Thymus (tissue), 14 donors: ENCODE measurements at places on chromosomes 2 and 18.

DNA sequence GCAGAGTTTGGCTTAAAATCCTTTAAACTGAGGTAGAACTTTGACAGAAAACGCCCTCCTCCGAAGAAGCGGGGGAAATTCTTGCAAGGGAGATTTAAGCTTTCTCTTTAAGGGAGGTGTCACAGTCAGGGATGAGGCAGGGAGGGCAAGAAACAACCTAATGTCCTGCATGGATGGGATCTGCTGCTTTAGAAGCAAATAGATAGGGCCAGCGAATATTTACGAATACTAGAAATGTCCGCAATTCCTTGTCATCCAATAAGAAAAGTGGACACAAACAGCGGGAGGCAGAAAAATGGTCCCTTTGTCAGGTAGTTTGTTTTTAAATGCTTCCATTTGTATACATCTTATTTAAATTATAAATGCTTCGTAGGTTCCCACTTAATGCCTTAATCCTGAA is 12.0 kb downstream of the MEIS1 start:
- no peak for DNase-seq
- no peaks in the 10 kb centered on the region for H3K36me3 ChIP-seq
- peaks cover 32% of the 10 kb centered on the region for H3K27me3 ChIP-seq
- no peaks in the 10 kb centered on the region for H3K4me1 ChIP-seq
- H3K27ac ChIP-seq: no peak overlapping the region

GRCh38 chr2:165651233-165651632 is 142.8 kb downstream of the GALNT3 start:
- H3K36me3 ChIP-seq: no peaks in the 10 kb centered on the region
- H3K4me3 ChIP-seq: no peak overlapping the region
- DNase-seq: no peak
- no peaks in the 10 kb centered on the region for H3K4me1 ChIP-seq

GRCh38 chr2:36060133-36060532 is 295.4 kb upstream of the CRIM1 start:
- H3K27ac ChIP-seq: no peak overlapping the region
- H3K4me3 ChIP-seq: no peak overlapping the region
- H3K4me1 ChIP-seq: no peaks in the 10 kb centered on the region
- no peak for DNase-seq
- H3K27me3 ChIP-seq: no peaks in the 10 kb centered on the region

GRCh38 chr2:105937498-105938097 is 192.9 kb downstream of the NCK2 start:
- no peak overlapping the region for H3K4me3 ChIP-seq
- peaks cover 18% of the 10 kb centered on the region for H3K4me1 ChIP-seq
- no peaks in the 10 kb centered on the region for H3K36me3 ChIP-seq
- no peak overlapping the region for H3K27ac ChIP-seq

DNA sequence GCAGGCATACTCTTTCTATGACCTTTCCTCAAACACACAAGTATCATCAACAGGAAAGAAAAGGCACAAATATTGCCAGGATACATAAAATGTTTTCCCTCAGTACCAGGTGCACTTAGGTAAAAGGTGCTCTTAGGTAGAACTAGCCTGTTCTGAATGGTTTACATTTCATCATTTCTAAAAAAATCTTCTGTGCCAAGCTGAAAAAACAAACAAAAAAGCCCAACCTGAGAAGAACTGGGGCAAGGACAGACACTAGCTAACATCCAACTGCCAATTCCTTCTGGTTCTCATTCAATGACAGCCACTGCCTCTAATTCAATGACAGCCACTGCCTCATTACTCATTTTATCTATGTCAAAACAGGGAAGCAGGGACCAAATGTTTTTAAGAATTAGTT is 68.5 kb downstream of the SPIRE1 start:
- H3K4me3 ChIP-seq: no peak overlapping the region
- H3K27me3 ChIP-seq: no peaks in the 10 kb centered on the region
- H3K4me1 ChIP-seq: no peaks in the 10 kb centered on the region
- DNase-seq: no peak
- H3K27ac ChIP-seq: no peak overlapping the region

DNA sequence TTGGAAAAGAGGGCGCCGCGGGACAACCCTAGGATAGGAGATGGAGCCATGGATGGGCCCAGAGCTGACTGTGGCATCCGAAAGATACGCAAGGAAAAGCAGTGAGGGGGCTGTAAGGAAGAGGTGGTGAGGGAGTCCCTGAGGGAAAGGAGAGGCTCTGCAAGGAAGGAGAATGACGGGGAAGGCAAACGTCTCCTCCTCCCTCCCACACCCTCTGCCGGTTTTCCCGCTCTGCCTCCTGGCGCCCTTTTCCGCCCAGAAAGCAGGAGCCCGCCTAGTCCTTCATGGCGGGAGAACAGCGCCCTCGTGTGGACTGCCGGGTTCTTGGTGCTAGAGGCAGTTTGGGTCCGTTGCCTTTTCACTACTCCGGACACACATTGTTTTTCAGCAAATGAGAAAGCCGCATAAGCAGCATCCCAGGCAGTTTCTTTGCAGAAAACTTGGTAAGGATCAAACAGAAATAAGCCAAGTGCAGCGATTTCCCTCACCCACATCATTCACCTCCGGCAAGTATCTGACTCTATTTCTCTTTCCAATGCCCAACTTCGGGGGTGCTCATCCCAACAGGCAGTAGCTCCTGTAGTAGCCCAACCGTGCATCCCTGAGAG is 200.4 kb downstream of the INO80D start:
- no peak overlapping the region for H3K4me3 ChIP-seq
- no peaks in the 10 kb centered on the region for H3K4me1 ChIP-seq
- DNase-seq: peak; percentile 44
- H3K27ac ChIP-seq: no peak overlapping the region
- H3K27me3 ChIP-seq: peaks cover 2% of the 10 kb centered on the region

GRCh38 chr2:84940831-84941412 is 30.0 kb upstream of the KCMF1 start:
- H3K27ac ChIP-seq: peak overlapping the region; percentile 8
- H3K36me3 ChIP-seq: no peaks in the 10 kb centered on the region
- H3K4me1 ChIP-seq: peaks cover 11% of the 10 kb centered on the region

- no peak overlapping the region for H3K27ac ChIP-seq
- no peaks in the 10 kb centered on the region for H3K36me3 ChIP-seq
- no peaks in the 10 kb centered on the region for H3K27me3 ChIP-seq
- H3K4me1 ChIP-seq: no peaks in the 10 kb centered on the region
These were observed 438.8 kb upstream of the CDH20 start for GRCh38 chr18:60894254-60894945.

DNA sequence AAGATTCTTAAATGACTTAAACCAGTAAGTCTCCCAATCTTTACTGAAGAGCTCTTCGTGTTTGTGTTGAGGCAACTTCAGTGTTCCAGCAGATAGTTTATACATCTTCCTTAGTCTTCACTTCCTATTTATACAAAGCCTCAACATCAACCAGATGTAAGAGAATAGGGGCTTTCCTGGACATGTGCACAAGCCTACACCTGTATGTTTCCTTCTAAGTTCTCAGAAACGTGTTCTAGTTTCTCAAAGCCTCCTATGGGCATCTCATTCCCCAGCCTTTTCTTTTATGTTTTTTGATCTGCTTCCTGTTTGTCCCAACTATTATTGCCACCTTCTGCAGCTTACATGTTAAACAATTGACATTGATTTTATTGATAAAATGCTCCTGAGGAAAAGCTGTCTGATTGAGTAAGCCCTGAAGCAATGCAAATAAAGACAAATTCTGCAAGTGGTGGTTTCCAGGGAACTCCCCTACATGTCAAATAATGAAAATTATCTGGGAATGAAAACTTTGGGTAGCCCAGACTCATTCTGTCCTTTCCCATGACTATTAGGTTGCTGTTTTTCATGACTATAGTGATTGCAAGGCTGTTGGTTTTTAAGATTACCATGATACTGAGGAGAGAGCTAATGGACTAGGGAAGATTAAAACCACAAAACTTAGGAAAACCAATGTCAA is 663.3 kb upstream of the ACVR2A start:
- no peak overlapping the region for H3K4me3 ChIP-seq
- H3K27me3 ChIP-seq: no peaks in the 10 kb centered on the region
- H3K36me3 ChIP-seq: no peaks in the 10 kb centered on the region
- H3K4me1 ChIP-seq: no peaks in the 10 kb centered on the region
- H3K27ac ChIP-seq: no peak overlapping the region
- no peak for DNase-seq

- no peak for DNase-seq
- no peaks in the 10 kb centered on the region for H3K4me1 ChIP-seq
- H3K27me3 ChIP-seq: no peaks in the 10 kb centered on the region
- no peak overlapping the region for H3K27ac ChIP-seq
- H3K36me3 ChIP-seq: no peaks in the 10 kb centered on the region
These were observed 205.2 kb downstream of the SCG2 start for GRCh38 chr2:223396993-223397392.

- no peaks in the 10 kb centered on the region for H3K27me3 ChIP-seq
- DNase-seq: no peak
- no peaks in the 10 kb centered on the region for H3K36me3 ChIP-seq
- H3K4me1 ChIP-seq: no peaks in the 10 kb centered on the region
- no peak overlapping the region for H3K27ac ChIP-seq
- no peak overlapping the region for H3K4me3 ChIP-seq
These were observed 23.8 kb downstream of the NABP1 start for GRCh38 chr2:191701696-191702095.

- H3K36me3 ChIP-seq: no peaks in the 10 kb centered on the region
- peak; percentile 38 for DNase-seq
- no peak overlapping the region for H3K4me3 ChIP-seq
- H3K4me1 ChIP-seq: no peaks in the 10 kb centered on the region
- peaks cover 3% of the 10 kb centered on the region for H3K27me3 ChIP-seq
These were observed 12.7 kb upstream of the FHOD3 start for GRCh38 chr18:36284671-36285295.

- no peak for DNase-seq
- no peak overlapping the region for H3K27ac ChIP-seq
- H3K4me3 ChIP-seq: no peak overlapping the region
- H3K4me1 ChIP-seq: no peaks in the 10 kb centered on the region
- H3K36me3 ChIP-seq: no peaks in the 10 kb centered on the region
These were observed 163.4 kb downstream of the TMEM163 start for GRCh38 chr2:134555411-134555810.

- no peaks in the 10 kb centered on the region for H3K27me3 ChIP-seq
- H3K4me1 ChIP-seq: no peaks in the 10 kb centered on the region
- no peak overlapping the region for H3K4me3 ChIP-seq
- H3K36me3 ChIP-seq: no peaks in the 10 kb centered on the region
- no peak overlapping the region for H3K27ac ChIP-seq
These were observed 172.6 kb downstream of the TCF4 start for GRCh38 chr18:55415258-55415871.

DNA sequence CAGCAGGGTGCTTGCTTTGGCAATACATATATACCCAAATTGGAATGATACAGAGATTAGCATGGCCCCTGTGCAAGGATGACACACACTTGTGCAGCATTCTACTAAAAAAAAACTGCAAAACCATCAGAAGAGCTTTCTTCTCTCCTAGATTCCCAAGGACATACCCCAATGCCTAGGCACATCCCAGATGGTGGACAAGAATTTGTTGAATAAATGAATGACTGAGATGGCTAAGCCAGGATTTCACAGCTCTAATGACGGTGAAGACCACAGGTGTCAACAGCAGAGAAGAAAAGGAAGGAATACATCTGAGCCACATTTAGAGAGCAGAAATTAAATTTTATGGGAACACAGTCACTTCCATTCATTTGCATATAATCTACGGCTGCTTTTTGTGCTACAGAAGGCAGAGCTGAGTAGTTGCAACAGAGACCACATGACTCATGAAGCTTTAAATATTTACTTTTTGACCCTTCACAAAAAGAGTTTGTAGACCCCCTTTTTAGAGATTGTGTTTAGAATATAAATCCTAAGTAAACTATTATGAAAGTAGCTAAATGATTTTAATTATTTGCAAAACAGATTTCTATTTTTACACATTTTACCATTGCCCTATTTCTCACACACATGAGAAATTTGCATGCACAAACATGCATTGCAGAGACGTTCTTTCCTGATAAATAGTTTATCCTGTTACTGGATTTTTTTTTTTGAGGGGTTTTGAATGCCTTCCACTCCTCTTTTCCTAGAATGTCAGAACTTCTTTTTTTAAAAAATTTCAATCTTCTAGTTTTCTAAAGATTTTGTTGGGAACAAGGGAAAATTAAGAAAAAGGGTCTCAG is 119.0 kb downstream of the PMAIP1 start:
- H3K4me3 ChIP-seq: no peak overlapping the region
- H3K4me1 ChIP-seq: no peaks in the 10 kb centered on the region
- DNase-seq: no peak
- no peaks in the 10 kb centered on the region for H3K36me3 ChIP-seq
- no peaks in the 10 kb centered on the region for H3K27me3 ChIP-seq

DNA sequence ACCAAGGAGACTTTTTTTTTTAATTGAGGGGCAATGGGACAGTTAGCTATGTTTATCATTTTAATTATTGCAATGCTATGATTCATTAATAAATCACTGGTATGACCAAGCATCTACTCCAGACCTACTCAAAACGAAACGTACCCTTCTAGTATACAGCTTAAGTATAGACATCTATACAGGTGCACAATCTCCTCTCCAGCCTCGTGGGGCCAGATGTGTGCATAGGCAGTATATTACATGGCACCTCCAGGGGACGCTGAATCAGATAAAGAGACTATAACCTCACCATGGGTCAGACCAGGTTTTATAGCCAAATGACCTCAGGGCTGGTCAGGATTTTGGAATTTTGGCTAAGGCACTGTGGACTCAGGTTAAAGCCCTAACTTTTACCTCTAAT is 86.6 kb downstream of the SS18 start:
- no peak overlapping the region for H3K4me3 ChIP-seq
- no peaks in the 10 kb centered on the region for H3K36me3 ChIP-seq
- H3K27me3 ChIP-seq: no peaks in the 10 kb centered on the region
- H3K27ac ChIP-seq: no peak overlapping the region
- no peak for DNase-seq
- H3K4me1 ChIP-seq: no peaks in the 10 kb centered on the region

GRCh38 chr18:50287028-50287440 is 458 bp downstream of the CXXC1 start:
- no peaks in the 10 kb centered on the region for H3K27me3 ChIP-seq
- DNase-seq: no peak
- H3K4me1 ChIP-seq: peaks cover 8% of the 10 kb centered on the region
- peaks cover 40% of the 10 kb centered on the region for H3K36me3 ChIP-seq
- peak overlapping the region; percentile 92 for H3K27ac ChIP-seq

- no peaks in the 10 kb centered on the region for H3K36me3 ChIP-seq
- no peak overlapping the region for H3K27ac ChIP-seq
- no peak overlapping the region for H3K4me3 ChIP-seq
- no peak for DNase-seq
- no peaks in the 10 kb centered on the region for H3K27me3 ChIP-seq
- no peaks in the 10 kb centered on the region for H3K4me1 ChIP-seq
These were observed 75.0 kb upstream of the MSTN start for GRCh38 chr2:190137561-190137960.

DNA sequence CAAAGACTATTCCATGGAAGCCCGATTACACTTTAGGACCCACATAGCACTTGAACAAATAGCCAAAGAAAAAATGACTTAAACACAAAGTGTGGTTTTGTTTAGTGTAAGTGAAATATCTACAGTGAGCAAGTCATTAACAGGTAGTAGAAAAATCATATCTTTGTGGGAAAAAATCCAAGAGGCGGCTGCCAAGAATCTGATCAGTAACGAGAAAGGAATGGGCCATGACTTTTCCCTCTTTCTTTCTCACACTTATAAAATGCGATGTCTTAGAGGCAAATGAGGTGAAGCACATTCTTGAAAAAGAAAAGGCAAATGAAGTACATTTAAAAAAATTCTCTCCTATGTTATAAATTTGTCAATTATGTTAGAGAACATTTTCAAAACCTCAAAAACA is 12.9 kb upstream of the GEMIN6 start:
- no peaks in the 10 kb centered on the region for H3K36me3 ChIP-seq
- H3K27me3 ChIP-seq: no peaks in the 10 kb centered on the region
- no peak overlapping the region for H3K27ac ChIP-seq
- H3K4me3 ChIP-seq: no peak overlapping the region

- peaks cover 10% of the 10 kb centered on the region for H3K4me1 ChIP-seq
- H3K27ac ChIP-seq: no peak overlapping the region
- DNase-seq: no peak
- no peak overlapping the region for H3K4me3 ChIP-seq
These were observed 209.5 kb upstream of the SMAD7 start for GRCh38 chr18:49160079-49160930.
